ENCODE measurements at places on chromosomes 3 and 15.

- no peak for DNase-seq
Observed at GRCh38 chr3:77414881-77415280, 375.0 kb downstream of the ROBO2 start.

DNA sequence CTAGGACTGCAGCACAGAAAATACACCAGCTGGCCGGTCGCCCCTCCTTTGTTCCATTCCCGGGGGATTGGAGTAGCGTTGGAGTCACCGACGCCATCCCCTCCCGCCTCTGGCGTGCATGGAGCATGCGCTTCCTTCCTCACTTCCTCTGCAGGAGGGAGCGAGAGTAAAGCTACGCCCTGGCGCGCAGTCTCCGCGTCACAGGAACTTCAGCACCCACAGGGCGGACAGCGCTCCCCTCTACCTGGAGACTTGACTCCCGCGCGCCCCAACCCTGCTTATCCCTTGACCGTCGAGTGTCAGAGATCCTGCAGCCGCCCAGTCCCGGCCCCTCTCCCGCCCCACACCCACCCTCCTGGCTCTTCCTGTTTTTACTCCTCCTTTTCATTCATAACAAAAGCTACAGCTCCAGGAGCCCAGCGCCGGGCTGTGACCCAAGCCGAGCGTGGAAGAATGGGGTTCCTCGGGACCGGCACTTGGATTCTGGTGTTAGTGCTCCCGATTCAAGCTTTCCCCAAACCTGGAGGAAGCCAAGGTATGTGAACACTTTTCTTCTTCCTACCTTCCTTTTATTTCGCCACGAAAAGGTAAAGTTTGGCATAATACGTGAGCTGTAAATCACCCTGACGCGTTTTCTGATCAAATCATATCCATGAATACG lies at the start of gene SCG3:
Gene SCG3 (plus strand): TSS at position 201 of the 661 bp plus-strand sequence. CDS start 253 bp downstream, at position 454.
- DNase-seq: peak; percentile 18

DNA sequence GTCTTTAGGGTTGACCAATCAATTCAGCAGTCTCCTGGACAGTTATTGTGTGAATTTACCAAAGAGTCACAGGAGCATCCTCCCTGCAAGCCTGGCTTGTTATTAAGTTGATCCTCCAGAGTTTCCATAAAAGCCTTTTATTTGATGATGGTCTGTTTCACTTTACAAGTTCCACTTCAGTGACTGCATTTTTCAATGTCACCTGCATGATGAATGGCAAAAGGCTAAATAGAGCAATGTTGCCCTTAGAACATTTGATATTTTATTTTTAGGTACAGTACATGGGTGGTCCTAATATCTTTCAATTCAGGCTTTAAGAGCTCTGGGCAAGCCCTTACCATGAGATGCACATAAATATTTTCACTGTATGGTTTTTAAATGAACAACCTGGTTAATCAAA lies 22.6 kb downstream of the GUCA1C start:
- DNase-seq: no peak

DNA sequence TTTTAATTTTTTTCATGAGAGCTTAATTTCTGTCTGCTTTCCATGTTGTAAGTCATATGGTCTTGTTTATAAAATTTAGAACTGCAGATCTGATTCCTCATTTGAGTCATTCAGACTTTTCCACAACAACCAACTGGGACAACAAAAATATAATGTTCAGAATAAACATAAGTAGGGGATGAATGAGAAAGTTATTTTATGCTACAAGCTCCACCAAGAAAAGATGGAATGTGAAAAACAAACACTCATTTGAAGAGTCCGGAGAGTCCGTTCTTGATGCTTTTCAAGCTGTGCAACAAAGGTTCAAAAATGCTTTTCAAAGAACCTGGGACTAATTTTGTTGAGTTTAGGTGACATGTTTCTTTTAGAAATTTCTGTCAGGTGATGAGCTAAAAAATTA lies 9.2 kb downstream of the FRMD4B start:
- no peak for DNase-seq

- no peak for DNase-seq
Observed at GRCh38 chr3:135325096-135325495, 530.0 kb downstream of the EPHB1 start.

GRCh38 chr15:48802867-48803266 lies 8.0 kb downstream of the CEP152 start:
- peak; percentile 20 for DNase-seq

DNA sequence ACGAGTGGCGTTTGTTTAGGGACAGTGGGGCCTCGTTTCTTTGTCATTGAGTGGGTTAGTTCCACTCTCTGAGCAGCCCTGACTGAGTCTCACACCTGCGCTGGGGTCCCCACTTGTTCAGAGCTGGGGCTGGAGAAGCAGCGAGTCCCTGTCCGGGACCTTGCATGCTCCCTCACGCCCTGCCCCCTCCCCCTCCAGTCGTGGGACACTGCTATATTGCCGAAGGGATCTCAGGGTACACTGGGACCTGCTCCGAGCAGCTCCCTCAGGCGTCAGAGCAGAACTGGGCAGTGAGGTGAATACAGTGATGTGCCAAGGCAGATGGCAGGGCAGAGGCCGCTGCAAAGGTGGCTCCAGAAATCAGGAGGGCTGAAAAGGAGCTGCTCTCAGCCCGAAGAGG lies 59.9 kb upstream of the KLF13 start:
- DNase-seq: peak; percentile 81

DNA sequence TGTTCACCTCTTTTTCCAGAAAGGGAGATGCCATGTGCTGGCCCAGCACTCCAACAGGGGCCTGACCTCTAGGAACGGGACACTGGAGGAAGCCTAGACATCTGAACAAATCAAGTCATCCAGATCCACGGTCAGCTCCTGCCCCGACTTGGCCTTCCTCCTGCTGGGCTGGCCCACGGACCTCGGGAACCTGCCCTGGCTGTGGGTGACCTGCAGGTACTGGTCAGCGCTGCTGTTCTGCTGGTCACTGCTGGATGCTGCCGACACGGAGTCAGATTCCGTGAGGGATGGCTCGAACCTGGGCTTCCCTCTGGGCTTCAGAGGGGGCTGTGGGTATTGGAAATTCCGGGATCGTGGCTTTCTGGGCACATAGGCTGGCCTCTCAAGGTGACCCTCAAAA lies 8.4 kb upstream of the STARD5 start:
- no peak for DNase-seq

GRCh38 chr3:182124187-182124586 lies 412.5 kb downstream of the SOX2 start:
- peak; percentile 27 for DNase-seq

- peak; percentile 32 for DNase-seq
Observed at GRCh38 chr15:64897345-64897985, 14.2 kb upstream of the ANKDD1A start.

- no peak for DNase-seq
Observed at GRCh38 chr15:51782357-51782896, 31.0 kb downstream of the TMOD2 start.

- DNase-seq: no peak
Observed at GRCh38 chr15:77747175-77748077, 114.7 kb upstream of the LINGO1 start.

GRCh38 chr3:131796558-131797198 lies 238.1 kb downstream of the CPNE4 start:
- peak; percentile 2 for DNase-seq

DNA sequence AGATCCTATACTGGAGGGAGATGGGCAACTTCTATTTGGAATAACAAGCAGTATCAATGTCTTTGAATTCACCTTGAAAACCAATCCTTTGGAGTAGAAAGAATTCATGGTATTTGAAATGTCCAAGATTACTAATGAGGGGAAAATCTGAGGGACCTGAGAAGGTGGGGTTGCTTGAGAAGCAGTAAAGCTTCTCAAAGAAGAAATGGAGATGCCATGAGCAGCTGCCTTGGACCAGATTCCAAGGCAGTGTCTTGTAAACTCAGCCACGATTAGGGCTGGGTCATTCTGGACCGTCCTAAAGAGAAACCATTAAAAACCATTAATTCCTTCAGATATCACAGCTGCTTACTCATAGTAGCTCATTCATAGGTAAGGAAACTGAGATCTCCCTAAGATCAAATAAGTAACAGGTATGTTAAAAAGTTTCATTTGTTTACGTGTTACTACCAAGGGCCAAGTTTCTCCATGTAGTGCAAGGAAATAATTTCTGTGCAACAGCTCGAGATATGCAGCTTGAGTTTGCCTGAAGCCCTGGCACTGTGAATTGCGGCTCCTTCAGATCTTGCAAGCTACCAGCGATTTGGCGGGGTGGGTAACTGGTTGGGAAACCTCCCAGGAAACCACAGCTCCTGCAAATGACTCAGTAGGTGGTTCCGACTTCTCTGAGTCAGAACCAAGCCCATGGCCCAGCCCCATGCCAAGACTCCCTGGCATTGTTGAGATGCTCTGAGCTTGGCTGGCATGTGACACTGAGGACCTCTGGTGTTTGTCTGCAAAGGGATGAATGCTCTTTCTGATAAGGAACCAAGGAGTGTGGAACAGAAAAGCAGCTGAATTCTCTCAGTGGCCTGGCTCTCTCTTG lies 296.8 kb downstream of the RORA start:
- DNase-seq: no peak

DNA sequence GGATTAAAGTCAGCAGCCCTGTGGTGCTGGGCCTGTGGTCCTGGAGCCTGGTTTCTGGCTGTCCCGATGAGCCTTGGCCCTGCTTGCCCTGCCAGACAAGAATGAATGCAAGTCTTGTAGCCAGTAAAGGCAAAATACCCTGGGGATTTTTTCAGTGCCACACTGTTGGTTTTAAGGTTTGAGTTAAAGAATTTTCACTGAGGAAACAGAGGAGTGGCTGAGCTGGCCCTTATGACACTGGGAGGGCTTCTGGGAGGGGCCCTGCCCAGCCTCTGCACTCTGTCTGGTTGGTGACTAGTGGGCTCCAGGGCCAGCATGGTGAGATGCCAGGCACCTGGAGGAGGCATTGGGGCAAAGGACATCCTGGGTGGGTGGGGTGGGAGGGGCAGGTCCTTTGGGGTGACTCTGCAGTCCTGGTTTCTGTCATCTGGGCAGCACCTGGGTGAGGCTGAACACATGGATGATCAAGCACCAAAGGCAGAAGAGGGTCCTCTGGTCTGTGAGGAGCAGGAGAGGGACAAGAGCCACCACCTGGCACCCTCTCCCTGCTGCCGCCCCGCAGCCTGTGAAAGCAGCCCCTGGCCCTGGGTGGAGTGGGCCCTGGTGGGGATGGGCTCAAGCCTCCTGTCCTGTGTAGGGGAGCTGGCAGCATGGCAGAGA lies 12.5 kb upstream of the PLA2G4E start:
- no peak for DNase-seq

DNA sequence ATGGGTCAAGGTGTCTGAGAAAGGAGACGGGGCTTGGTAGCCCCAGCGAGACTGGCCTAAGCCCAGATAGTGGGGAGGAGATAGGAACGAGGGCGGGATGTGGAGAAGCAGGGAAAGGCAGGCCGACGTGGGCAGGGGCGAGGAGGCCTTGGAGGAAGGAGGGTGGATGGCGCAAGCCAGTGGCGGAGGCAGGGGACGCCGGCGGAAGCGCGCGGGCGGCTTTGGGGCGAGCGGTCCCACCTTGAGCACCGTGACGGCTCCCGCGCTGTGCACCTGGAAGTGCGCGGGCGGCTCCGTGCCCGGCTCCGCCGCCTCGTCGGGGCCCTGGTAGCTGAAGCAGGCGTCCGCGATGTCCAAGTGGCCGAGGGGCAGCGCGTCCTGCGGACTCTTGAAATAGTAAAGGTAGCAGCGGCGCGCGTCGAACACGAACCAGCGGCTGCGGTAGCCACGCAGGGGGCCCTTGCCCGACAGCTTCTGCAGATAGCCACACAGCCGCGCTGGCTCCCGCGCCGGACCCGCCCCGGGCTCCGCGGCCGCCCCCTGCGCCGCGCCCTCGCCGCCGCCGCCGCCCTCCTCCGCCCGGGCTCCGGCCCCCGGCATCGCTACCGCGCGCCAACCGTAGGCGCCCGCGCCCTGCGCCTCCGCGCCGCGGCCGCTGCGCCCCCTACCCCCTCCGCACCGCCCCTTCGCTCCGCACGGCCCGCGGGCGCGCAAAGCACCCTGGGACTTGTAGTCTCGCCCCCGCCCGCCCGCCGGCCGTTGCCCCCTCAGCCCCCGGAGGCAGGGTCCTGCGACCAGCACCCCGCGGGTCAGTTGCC lies at the start of gene TBC1D2B:
Gene TBC1D2B (minus strand): TSS at position 659 of the 818 bp plus-strand sequence. CDS start 59 bp downstream, at position 600.
- DNase-seq: peak; percentile 69

- no peak for DNase-seq
Observed at GRCh38 chr3:172133838-172134237, 94.5 kb downstream of the FNDC3B start.

GRCh38 chr3:178785961-178786360 lies 249.7 kb downstream of the KCNMB2 start:
- DNase-seq: no peak

DNA sequence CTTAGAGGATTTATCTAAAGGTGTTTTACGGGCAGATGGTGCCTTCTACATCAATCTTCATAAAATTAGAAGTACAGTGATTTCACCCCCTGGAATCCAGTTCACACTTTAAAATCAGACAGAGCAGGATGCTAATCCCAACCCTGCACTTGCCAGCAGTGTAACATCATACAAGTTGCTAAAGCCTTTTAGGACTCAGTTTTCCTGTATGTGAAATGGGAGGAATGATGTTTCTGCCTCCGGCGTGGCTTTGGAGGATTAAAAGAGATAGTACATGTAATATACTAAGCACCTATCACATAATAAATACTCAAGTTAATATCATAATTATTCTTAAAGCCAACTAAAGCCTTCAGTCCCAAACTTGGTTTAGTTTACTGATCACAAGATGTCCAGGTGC lies 257.2 kb upstream of the THBS1 start:
- no peak for DNase-seq

DNA sequence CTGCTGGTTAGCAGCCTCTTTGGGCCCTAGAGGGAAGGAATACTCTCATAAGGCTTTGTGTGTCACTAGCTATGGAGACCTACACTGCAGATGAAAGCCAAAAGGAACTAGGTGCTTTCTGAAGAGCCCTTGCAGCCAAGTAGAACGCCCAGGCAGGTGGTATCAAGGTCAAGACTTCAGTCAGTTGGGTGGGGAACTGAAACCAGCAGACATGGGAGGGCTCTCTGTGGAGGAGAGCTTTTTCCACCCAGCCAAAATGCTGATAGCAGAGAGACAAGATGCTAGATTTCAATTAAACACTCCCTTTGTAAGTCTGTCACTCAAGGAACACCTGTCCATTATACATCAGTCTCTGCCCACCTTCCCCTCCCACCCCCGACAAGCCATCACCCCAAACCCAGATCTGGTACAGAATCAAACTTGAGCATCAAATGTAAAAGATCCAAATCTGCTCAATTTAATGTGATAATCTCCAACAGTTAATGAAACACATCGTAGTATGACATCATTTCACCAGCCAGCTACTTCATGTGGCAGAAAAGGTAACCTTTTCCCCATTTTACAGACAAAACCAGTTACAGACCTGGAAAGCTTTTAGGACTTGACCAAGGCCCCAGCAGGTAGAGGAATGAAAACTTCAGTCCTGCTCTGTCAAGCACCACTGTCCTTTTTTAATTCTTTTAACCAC lies 14.6 kb downstream of the MRPS25 start:
- DNase-seq: no peak

DNA sequence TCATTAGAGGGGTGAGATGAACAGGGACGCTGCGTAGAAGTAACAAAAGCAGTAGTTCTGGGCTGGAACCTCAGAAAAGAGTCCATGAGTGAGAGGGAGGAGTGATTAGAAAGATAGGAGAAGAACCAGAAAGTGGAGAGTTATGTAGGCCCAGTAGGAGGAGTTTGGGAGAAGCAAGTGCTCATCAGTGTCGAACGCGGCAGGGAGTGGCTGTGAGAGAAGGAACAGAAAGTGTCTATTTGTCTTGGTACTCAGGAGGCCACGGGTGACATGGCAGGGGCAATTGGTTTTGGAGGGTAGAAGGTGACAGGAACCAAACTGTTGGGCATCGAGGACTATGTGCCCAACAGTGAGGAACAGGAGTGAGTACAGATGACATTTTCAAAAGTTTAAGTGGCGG lies 1.3 kb upstream of the INSYN1 start:
- DNase-seq: no peak

GRCh38 chr3:175648899-175649298 lies 789.8 kb downstream of the NAALADL2 start:
- DNase-seq: no peak

Measured in SJCRH30 (cell line).